ENCODE measurements at places on chromosomes 1 and 21.

DNA sequence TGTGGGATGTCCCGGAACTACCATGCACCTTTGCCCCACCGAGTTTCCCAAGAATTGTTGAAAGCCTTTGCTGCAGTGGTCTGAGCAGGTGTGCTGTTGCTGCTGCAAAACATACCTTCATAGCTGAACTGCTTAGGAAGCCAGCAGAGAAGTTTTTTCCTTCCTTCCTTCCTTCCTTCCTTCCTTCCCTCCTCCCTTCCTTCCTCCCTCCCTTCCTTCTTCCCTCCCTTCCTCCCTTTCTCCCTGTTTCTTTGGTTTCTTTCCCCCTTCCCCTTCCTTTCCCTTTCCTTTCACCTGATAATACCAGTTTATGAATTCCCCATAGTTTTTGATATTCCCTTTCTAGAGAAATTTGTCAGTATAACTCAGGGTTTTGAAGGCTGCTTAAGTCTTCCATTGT, 10.8 kb upstream of the SH3D21 start:
- no peak for DNase-seq

DNA sequence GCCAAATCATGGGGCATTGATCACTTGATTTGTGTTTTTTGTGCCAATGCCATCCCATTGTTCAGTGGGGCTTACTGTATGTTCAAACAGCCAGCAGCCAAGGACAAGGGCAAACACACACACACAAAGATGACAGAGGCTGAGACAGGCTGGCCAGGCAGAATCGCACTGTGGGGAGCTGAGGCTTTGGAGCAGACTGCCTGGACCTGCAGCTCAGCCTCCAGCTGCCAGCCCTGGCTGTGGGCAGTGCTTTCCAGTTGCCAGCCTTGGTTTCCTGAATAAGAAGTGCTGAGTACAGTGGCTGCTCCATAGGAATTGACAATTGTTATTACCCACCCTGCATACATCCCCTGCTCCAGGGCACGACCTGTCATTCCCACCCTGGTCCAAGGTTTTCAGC, 16.9 kb upstream of the PCP4 start:
- DNase-seq, result no peak

- DNase-seq, result no peak
These were observed 125.7 kb upstream of the TMPRSS15 start for GRCh38 chr21:18529254-18529653.

DNA sequence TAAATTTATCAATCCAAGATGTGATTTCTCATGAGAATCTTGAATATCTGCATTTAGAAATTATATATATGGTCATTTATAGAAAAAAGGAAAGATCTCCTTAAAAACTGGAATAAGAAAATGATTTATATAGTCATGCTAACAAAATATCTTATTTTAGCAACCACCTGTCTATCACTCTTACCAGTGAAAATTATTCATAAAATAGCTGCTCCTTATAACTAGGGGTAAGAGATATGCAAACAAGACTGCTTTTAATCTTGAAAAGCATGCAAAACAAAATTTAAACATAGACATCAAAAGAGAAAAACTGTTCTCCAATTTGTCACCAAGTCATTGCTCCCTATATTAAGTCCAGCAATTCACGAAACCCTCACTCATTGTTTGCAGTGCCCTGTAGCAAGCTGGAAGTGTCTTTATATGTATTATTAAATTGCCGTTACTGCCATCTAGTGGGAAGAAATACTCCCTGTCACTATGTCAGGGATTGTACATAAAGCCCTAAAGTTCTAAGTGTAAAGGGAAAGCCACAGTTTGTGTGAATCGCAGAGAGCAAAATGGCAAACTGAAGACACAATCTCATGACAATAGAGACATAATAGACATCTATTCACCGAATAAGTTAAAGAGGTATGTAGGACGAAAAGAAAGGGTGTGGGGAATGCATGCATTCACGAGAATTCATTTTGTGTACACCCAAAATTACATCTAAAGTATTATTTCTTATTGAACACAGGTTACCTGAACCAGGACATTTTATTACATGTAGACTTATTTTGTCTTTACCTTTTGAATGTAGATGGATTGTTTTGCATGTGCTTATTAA, 600.5 kb downstream of the USP25 start:
- peak; percentile 79 for DNase-seq

GRCh38 chr1:101262630-101263348, 26.0 kb downstream of the S1PR1 start:
- peak; percentile 90 for DNase-seq

GRCh38 chr1:41622402-41622801, 137.9 kb upstream of the EDN2 start:
- no peak for DNase-seq

GRCh38 chr1:176111835-176112234, 95.3 kb downstream of the COP1 start:
- DNase-seq, result no peak

- peak; percentile 80 for DNase-seq
These were observed 4.8 kb upstream of the TDRD10 start for GRCh38 chr1:154497026-154497806.

GRCh38 chr1:54846301-54846700, 40.7 kb downstream of the DHCR24 start:
- DNase-seq, result no peak

GRCh38 chr1:4270651-4271337, 370.7 kb upstream of the C1orf174 start:
- DNase-seq, result no peak

- DNase-seq, result no peak
These were observed 3.2 kb downstream of the KRTAP15-1 start for GRCh38 chr21:30443226-30443625.

DNA sequence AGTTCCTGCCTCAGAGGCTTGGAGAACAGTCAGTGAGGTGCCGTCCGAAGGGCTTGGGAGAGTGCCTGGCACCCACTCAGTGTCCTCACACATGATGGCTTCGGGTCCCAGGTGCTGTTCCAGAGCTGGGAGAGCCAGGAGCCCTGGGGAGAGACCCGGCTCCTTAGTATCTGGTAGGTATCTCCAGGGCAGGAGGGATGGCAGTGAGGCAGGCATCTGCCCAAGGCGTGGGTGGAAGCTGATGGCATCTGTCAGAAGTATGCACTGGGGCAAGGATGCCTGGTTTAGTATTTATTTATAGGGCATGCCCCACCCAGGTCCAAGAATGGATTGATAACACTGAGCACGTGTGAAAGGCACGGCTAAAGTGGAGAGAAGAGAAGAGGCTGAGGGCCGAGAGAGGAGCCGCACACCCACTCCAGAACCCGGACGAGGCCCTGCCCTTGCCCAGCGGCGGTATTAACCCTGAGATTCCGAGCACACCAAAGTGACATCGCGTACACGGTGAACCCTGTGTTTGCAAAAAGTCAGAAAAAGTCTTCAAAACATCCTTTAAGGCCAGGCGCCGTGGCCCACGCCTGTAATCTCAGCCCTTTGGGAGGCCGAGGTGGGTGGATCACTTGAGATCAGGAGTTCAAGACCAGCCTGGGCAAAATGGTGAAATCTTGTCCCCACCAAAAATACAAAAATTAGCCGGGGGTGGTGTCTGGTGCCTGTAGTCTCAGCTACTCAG, 2.4 kb downstream of the TP73 start:
- DNase-seq, result no peak

GRCh38 chr1:36775716-36776115, 258.6 kb downstream of the GRIK3 start:
- DNase-seq, result no peak

GRCh38 chr1:199809311-199809710, 218.2 kb upstream of the NR5A2 start:
- no peak for DNase-seq

DNA sequence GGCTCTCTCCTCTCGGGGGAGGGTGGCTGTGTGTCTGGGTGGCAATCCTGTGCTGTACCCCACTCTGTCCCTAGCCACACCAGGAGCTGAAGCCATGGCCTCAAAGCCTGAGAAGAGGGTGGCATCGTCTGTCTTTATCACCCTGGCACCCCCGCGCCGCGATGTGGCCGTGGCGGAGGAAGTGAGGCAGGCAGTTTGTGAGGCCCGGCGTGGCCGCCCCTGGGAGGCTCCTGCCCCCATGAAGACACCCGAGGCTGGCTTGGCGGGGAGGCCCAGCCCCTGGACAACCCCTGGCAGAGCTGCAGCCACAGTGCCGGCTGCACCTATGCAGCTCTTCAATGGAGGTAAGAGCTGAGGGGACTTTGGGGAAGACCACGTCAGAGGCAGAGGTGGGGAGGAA, 6.3 kb downstream of the FBLIM1 start:
- DNase-seq, result no peak

DNA sequence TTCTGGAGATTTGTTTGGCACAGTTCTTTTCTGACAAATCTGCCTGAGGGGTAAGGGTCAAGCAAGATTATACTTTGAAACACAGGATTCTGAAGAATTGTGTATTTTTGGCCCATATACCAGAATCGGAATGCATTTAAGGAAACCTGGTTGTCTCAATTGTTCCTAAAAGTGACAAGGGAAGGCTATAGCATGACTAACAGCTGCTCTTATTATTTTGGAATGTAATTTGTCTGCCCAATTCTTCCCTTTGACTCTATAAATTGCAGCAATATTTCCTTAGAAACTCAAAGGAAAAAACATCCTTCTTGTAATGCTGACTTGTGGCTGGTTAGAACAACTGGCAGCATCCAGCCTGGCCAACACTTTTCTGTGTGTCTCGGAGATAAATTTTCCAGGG, 15.8 kb upstream of the VCAM1 start:
- DNase-seq, result no peak

GRCh38 chr1:27397110-27397509, 4.7 kb downstream of the GPR3 start:
- no peak for DNase-seq

GRCh38 chr1:196466166-196466565, 142.1 kb downstream of the KCNT2 start:
- no peak for DNase-seq

GRCh38 chr1:174872615-174873058, 127.1 kb upstream of the CACYBP start:
- no peak for DNase-seq

DNA sequence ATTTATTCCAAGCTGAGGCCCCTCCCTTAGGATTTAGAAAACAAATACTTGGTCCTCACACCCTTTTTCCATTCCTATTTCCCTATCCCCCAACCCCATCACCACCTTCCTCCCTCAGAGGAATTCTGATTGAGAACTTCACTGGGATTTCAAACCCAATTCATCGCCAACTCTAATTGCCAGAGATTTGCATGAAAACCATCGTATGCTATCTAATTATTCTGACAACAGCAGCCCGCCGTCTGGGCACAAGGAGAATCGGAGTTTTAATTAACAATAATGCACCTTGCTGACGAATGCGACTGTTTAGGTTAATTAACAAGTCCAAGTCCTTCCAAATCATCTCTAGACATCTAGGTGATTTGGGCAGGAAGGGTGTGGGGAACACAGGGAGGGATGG, 4.4 kb downstream of the ACKR1 start:
- DNase-seq, result no peak
